ENCODE measurements at places on chromosomes 3 and 15. TPM values are rescaled to one million over a fixed set of nuclear protein-coding genes. Genes with fewer than 3 reads are reported as not detected.

TGM5 gene
- 0.38 TPM for total RNA-seq

PARP15 gene
- total RNA-seq, result 0.82 TPM

ATP8B4 gene
- 9.3 TPM for total RNA-seq

GPR176 gene
- 19.8 TPM for total RNA-seq

SELENOK gene
- 42.9 TPM for total RNA-seq

UROC1 gene
- 0.11 TPM for total RNA-seq

MNS1 gene
- total RNA-seq, result 7.8 TPM

RABL3 gene
- total RNA-seq, result 60.0 TPM

PPP1R2 gene
- total RNA-seq, result 67.8 TPM

CERS3 gene
- 0.71 TPM for total RNA-seq

MESP1 gene
- total RNA-seq, result 1.2 TPM

CSPG4 gene
- 25.8 TPM for total RNA-seq

DUT gene
- 67.7 TPM for total RNA-seq

AP3S2 gene
- total RNA-seq, result 82.4 TPM

BNC1 gene
- total RNA-seq, result 1.1 TPM

SERINC4 gene
- total RNA-seq, result 3.8 TPM

SLC35G2 gene
- 13.6 TPM for total RNA-seq

ADCY5 gene
- total RNA-seq, result 11.8 TPM

RETNLB gene
- total RNA-seq, result not detected

SH2D7 gene
- total RNA-seq, result not detected

BSN gene
- total RNA-seq, result 14.3 TPM

RFTN1 gene
- total RNA-seq, result 44.2 TPM

SNTN gene
- total RNA-seq, result not detected

NDN gene
- total RNA-seq, result 145 TPM

IQCB1 gene
- 46.8 TPM for total RNA-seq

GHSR gene
- not detected for total RNA-seq

RPUSD2 gene
- total RNA-seq, result 7.3 TPM

GLDN gene
- 5.1 TPM for total RNA-seq

ROPN1B gene
- 0.66 TPM for total RNA-seq

ADPRH gene
- total RNA-seq, result 3.4 TPM

DPPA2 gene
- not detected for total RNA-seq

GAP43 gene
- total RNA-seq, result 25.6 TPM

PLCB2 gene
- total RNA-seq, result 9.7 TPM

ABHD2 gene
- 63.0 TPM for total RNA-seq

SLC22A14 gene
- 0.16 TPM for total RNA-seq

TMEM207 gene
- total RNA-seq, result not detected

CHRM5 gene
- total RNA-seq, result 6.8 TPM

ZNF774 gene
- total RNA-seq, result 4.4 TPM

KCNMB3 gene
- 4.9 TPM for total RNA-seq

TGM4 gene
- not detected for total RNA-seq

PLA2G4E gene
- total RNA-seq, result 0.16 TPM

PTX3 gene
- total RNA-seq, result 4.4 TPM

CD200R1 gene
- 2.0 TPM for total RNA-seq

FSIP1 gene
- total RNA-seq, result 4.3 TPM

KBTBD8 gene
- 7.5 TPM for total RNA-seq

CYP11A1 gene
- 1.0 TPM for total RNA-seq

SCN11A gene
- 1.4 TPM for total RNA-seq

DAZL gene
- not detected for total RNA-seq
